ENCODE measurements at places on chromosomes 11 and 22.

DNA sequence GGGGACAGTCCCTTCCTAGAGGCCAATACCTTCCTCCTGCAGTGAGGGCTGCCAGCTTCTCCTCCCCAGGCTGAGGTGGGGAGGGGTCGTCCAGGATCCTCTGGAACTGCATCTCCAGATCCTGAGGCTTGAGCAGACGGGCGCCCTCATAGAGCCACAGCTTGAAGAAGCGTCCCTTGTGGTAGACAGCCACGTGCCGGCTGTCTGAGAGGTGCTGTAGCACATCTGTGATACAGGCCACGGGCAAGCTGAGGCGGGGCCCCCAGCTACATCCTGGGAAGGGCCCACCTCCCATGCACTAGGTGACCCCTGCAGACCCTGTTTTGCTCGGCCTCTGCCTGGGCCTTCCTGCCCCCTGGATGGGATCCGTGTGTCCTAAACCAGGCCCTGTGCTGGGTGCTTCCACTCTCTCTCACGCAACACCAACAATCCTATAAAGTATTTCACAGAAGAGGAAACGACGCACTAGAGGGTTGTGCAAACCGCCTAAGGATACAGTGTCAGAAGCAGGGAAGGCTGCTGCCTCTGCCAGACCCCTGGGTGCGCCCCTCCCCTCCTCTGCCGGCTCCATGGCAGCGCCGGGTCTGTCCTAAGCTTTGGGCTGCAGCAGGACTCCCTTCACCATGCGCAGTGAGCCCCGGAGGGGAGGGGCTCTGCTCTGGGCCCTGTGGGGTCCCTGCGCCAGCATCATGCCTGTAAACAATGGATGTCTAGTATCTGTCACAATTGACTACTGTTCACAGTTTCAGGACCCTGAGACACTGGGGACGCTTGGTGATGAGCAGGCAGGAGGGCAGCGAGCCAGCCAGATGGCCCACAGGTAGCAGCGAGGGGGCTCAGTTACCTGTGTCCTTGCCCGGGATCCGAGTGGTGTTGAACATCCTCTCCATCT lies 4.5 kb downstream of the CPT1B start:
- DNase-seq = no peak

- no peak for DNase-seq
These were observed 4.6 kb downstream of the TMEM9B start for GRCh38 chr11:8959546-8960166.

- no peak for DNase-seq
These were observed 325.0 kb upstream of the LUZP2 start for GRCh38 chr11:24171869-24172268.

GRCh38 chr11:24515632-24516031 lies 18.8 kb downstream of the LUZP2 start:
- DNase-seq = no peak

DNA sequence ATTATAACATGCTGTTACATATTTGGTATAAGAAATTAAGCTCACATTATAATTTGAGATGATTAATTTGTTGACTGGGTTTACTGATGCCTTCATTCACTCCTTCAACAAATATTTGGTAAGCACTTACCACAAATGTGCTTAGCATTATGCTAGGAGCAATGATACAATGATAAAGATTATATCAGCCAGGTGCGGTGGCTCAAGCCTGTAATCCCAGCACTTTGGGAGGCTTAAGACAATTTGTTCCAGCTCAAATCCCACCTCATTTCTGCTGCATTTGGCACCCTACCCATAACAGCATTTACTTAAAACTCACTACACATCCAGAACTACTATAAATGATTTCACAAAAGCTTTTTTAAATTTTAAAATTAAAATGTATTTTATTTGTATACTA lies 1263.6 kb upstream of the RAG2 start:
- DNase-seq = no peak

- DNase-seq = no peak
These were observed 1.8 kb downstream of the C11orf68 start for GRCh38 chr11:65917077-65917433.

GRCh38 chr22:40237241-40237640 lies 59.5 kb downstream of the TNRC6B start:
- no peak for DNase-seq

GRCh38 chr11:104531075-104531474 lies 367.1 kb upstream of the PDGFD start:
- no peak for DNase-seq

GRCh38 chr11:12116425-12117032 lies 6.1 kb downstream of the MICAL2 start:
- DNase-seq = no peak

GRCh38 chr11:25970726-25971508 lies 361.0 kb upstream of the ANO3 start:
- no peak for DNase-seq

GRCh38 chr11:121241343-121242211 lies 51.0 kb upstream of the SC5D start:
- no peak for DNase-seq

- DNase-seq = no peak
These were observed 39.8 kb downstream of the KCNJ1 start for GRCh38 chr11:128827191-128827893.

DNA sequence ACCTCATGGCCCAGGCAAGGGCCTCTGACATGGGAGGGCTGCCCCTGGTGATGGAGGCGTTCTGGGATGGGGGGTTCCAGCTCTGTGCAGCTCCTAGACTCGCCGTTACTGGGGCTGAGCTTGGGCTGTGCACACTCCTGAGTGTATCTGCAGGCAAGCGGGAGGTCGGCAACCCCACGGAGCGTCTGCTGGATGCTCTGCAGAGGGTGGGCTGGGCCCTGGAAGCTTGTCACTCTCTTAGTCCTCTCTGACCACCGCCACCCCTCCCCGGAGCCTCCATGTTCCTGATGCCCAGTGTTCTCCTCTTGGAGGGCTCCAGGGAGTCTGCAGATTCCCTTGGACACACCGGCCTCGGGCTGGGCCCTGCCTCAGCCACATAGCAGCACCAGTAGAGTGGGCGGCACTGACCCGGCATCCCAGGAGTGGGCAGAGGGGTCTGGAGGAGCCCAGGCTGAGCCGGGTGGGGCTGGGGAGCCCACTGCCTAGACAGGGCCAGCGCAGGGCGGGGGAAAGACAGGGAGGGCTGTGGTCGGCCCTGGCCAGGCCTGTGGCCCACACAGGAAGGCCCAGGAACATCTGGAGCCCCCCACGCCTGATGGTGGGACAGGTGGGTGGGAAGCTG lies 20.6 kb upstream of the MUC5B start:
- DNase-seq = no peak

DNA sequence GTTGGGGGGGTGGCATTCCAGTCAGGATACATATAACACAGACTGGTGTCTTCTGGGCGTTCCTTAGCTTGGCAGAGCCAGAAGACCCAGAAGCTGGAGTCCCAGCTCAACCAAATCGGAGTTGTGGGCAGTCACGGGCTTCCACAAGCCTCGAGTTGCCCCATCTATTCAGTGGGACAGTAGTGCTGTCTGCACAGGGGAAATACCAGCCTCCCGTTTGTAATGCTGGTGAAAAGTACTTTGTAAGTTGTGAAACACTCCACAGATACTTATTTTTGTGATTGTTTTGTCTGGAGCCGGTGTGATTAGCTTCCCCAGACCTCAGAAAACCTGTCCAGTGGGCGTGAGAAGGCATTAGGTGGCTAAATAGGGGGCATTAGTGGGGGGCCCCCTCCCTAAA lies 13.6 kb downstream of the DGKZ start:
- no peak for DNase-seq

DNA sequence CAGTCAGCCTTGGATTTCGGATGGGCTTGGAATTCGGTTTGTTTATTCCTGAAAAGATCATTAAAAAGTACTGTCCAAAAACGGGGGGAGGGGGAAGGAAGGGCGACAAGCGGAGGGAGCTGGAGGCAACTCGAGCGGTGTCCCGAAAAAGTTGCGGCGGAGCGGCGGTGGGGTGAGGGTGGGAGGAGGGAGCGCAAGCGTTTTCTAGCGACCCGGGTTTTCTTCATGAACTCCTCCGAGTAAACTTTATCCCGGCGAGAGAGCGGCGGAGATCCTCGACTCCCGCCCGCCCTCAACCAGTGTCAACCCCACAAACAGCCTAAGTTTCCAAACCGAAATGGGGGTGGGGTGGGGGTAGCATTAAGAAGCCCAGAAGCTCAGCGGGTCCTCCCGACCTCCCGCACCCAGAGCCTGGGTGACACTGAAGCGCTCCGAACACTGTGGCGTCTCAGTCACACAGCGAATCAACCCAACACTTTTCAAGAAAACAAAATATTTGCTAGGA lies 133.0 kb upstream of the C11orf58 start:
- no peak for DNase-seq

DNA sequence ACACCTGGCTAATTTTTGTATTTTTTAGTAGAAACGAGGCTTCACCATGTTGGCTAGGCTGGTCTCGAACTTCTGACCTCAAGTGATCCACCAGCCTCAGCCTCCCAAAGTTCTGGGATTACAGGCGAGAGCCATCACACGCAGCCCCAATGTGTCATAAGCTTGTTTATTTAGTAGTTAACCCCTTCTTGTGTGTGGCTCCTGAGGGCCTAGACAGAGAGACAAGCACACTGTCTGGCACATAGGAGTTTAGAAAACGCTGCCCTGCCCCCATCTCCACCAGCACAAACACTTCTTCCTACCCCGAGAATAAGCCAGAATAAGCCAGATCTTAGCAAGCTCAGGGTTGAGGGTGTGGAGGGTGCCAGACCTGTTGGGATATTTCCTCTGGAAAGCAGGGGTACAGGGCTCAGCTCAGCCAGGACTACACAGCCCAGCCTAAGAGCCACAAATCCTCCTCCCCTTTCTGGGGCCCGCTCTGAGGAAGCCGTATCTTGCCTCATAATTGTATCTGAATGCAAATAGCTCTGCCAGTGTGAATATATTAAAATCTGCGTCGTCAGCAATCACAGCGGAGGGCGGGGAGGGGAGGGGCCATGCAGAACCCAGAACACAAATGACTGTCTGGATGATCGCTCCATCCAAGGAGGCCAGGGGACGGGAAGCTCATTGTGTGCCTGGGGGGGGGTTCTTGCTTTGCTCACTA lies 247.3 kb downstream of the MN1 start:
- no peak for DNase-seq

DNA sequence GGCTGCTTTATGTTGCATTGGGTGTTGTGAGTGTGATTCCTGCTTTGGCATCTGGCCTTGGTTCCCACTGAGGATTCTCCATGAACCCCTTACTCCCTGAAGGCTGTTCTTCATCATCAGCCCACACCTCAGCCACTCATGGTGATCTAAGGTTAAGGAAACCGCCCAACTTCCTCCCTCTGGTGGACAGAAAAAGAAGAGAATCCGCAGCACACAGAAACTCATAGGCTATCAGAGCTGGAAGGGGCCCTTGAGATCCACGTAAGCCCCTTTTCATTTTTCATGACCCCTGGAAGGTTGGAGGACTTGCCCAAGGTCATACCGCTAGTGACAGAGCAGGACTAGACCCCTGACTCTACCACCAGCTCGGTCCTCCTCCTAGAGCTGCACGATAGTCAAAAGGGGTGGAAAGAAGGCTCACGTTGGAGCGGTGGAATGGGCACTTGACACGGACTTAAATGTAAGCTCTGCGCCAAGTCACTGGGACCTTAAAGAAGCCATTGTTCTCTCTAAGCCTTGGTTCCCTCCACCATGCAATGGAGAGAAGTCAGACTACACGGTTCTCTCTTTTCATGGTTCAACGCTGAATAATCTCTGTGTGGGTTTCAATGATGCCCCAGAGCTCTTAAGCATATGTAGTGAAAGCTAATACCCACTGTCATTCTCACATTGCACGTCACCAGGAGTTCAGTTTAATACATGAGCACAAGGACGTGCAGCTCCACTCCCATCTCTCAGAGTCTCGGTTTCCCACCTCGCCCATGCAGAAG lies 83.6 kb upstream of the CRTAM start:
- DNase-seq = no peak

DNA sequence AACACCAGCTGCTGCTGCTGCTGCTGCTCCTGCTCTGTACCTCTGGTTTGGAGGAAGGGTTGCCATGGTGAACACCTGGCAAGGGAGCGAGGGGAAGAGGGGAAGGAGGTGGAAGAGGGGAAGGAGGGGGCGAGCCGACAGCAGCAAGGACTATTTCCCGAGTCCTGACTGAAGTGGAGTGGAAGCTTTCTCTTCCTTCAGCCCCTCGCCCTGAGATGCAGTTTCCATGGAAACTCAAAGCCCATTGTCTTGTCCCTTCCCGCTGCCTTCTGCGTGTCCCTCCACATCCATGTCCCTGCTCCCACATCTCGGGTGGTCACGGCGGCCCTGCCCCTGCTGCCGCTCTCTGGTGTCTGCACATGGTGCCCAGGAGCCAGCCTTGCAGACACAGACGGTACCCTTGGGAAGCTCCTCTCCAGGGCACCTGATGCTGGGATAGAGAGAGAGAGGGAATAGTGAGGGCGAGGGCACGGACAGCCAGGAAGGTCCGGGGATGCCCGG lies 28.6 kb downstream of the FAM83F start:
- DNase-seq = no peak

DNA sequence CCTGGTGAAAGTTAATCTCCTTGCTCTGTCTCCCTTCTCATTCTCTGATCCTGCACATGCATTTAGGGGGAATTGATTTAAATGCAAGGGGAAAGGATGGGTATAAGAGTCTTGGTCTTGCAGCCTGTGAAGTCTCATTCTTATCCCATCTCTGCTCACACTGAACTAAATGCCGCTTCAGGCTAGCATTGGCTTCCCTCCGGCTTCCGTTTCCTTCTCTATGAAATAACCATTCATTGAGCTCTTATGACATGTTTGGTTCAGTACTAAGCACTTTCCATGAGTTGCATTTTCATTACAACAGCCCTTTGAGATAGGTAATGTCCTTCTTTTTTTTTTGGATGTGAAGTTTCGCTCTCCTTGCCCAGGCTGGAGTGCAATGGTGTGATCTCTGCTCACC lies 5.6 kb downstream of the ZBTB16 start:
- no peak for DNase-seq

DNA sequence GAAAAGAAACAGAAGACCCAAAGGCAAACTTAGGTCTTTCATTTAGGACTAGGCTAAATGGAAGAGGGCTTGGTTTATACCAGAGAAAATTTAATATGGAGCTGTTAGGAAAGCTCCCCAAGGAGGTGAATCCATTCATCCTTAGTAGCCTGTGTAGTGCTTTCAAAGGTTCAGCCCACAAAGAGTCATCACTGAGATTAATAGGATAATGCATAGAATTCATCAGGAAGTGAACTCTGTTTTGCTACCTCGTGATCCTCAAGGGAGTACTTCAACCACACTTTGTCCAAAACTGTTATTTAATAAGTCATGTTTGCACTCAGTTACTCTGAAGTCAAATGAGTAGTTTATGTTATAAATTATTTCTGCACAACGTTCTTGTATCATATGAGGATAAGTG lies 43.3 kb upstream of the MMP7 start:
- no peak for DNase-seq

DNA sequence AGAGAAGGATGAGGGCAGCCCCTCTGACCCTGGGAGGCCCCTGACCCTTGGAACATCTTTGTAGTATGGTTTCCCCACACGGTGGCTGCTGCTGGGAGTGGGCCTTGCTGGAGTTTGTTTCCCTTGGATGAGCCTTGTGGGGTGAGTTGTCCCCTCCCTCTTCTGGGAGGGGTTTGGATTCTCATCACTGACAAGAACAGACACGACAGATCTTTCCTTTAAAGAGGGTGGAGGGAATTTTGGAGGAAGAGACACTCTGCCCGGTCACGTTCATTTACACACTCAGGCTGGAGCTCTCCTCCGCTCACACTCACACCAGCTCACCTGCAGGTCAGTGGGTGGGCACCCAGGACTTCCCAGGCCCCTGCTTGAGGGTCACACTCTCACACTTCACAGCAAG lies 31.7 kb downstream of the POU2F3 start:
- no peak for DNase-seq

GRCh38 chr11:93468290-93468689 lies 74.9 kb downstream of the SMCO4 start:
- no peak for DNase-seq
